ENCODE measurements at places on chromosomes 7 and 10. TPM values are rescaled to one million over a fixed set of nuclear protein-coding genes. Genes with fewer than 3 reads are reported as not detected.

UBE2D1 gene
- total RNA-seq = 12.1 TPM

LLCFC1 gene
- total RNA-seq = not detected

PDE6C gene
- total RNA-seq = not detected

SPDYE8 gene
- total RNA-seq = not detected

SPAM1 gene
- not detected for total RNA-seq

ANXA7 gene
- 101 TPM for total RNA-seq

DNA sequence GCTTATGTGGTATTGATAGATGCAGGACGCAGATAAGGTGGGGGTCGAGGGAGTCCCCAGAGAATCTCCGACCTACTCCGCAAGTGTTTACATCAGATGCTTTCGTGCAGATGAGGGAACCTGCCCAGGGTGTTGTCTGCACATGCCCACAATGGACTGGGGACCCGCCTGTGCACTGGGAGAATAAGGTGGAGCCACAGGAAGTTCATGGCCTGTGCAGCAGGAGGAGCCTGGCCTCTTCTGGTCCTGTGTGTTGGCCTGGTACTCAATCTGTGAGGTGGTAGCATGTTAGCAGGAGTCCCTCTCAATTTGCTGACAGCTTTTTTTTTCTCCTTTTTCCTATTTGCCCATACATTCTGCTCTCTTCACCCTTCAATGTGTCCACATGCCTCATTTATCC lies 54.1 kb upstream of the AKR1C1 start:
- no peak overlapping the region for H3K4me3 ChIP-seq
- peaks cover 1% of the 10 kb centered on the region for H3K27me3 ChIP-seq
- DNase-seq = no peak
- H3K27ac ChIP-seq = no peak overlapping the region
- H3K4me1 ChIP-seq = no peaks in the 10 kb centered on the region

DNA sequence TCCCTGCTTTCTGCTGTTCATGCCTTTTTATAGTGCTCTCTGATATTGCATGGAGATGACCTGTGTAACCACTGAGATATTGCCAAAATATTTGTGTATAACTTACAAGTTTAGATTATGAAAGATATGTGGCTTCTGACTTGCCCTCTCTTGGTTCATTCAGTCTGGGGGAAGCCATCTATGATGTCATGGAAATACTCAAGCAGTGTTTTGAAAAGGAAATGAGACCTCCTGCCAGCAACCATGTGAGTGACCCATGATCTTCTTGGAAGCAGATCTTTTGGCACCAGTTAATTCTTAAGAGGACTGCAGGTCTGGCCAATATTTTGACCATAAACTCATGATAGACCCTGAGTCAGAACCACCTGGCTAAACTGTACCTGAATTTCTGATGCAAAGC lies 183.0 kb downstream of the THSD7A start:
- DNase-seq = no peak
- no peaks in the 10 kb centered on the region for H3K27me3 ChIP-seq
- no peaks in the 10 kb centered on the region for H3K36me3 ChIP-seq
- H3K4me1 ChIP-seq = no peaks in the 10 kb centered on the region
- no peak overlapping the region for H3K27ac ChIP-seq
- no peak overlapping the region for H3K4me3 ChIP-seq

DNA sequence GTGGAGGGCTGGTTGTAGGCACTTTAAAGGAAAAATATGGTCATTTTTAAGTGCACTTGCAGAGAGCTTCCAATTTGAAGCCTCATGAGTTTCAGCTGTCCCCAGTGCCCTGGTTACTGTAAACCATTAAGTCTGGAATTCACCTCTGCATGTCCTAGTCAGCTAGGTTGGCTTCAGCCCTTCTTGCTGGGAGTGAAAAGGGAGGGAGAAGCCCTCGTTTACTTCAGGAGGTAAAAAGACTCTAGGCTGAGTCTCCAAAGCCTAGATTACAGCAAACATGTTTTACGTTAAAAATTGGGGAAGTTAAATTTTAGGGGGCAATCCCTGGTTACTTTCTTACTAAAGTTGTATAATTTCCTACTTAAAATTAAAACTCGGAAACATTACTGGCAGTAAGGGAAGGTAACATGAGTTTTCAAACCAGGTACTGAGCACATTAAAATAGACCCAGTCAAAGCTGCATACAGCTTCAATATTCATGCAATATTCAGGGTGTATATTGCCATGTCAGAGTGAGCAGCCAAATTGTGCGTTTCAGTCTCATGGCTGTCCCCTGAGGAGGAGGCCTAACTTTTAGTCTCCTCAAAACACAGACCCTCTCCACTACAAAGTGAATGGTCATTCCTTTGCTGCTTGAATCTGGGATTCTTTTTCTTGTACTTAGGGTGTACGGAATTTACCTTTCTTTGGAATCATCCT lies 156.7 kb downstream of the PRKG1 start:
- H3K36me3 ChIP-seq = no peaks in the 10 kb centered on the region
- no peak overlapping the region for H3K27ac ChIP-seq

DNA sequence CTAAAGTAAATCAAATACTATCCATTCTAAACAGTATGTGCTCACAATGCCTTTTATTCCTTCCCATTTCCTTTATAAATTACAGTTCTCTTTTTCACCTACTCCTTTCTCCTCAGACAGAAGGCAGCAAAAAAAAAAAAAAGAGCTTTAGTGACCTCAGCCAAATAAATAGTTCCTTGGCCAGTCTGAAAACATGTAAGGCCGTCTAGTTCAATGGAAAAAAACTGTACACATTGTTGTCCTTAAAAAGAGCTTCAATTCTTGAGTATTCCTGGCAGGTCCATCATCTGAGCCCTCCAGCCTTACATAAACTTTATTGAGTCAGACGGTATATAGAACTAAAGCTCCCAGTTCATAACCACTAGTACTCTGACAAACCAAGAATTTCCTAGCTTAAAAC lies 185.4 kb downstream of the CACNA2D1 start:
- no peak overlapping the region for H3K27ac ChIP-seq
- no peak overlapping the region for H3K4me3 ChIP-seq

DNA sequence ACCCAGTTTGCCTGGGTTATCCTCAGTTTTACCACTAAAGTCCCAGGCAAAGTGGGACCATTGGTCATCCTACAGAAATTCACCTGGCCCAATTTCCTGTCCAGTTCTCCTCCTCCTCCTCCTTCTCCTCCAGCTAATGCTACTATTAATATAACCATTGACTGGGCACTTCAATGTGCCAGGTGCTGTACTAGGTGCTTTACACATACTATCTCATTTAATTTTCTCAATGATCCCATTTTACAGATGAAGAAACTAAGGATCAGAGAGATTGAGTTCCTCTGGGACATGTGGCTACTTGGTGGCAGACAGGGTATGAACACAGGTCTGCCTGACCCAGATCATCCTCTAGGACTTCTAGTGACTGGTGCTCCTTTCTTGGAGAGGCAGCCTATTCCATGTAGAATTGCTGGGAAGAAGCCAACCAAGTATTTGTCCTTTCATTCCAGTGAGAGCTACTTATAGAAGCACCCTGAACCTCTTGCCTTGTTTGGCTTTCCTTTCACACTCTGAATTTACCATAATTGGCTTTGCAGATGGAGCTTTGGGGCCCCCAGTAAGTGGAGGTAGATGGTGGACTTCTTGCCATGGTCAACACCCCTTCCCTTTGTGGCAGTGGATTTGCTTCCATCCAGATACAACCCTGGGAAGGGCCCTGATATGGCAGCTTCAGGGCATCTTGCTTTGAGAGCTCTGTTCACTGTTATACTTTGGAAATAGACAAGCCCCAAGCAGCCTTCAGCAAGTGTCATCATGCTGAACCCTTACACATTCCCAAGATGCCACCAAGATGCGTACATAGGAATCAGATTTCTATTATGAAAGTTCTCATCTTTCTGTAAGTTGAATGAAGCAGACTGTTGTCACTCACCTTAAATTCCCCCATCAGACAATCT lies 78.7 kb downstream of the MYOF start:
- H3K36me3 ChIP-seq = no peaks in the 10 kb centered on the region
- H3K27me3 ChIP-seq = no peaks in the 10 kb centered on the region
- no peak for DNase-seq
- no peak overlapping the region for H3K27ac ChIP-seq
- H3K4me3 ChIP-seq = no peak overlapping the region

- no peaks in the 10 kb centered on the region for H3K36me3 ChIP-seq
- peaks cover 7% of the 10 kb centered on the region for H3K4me1 ChIP-seq
- H3K27me3 ChIP-seq = no peaks in the 10 kb centered on the region
- DNase-seq = no peak
- no peak overlapping the region for H3K27ac ChIP-seq
Measured at GRCh38 chr10:71687077-71687476, 32.5 kb downstream of the C10orf105 start.

DNA sequence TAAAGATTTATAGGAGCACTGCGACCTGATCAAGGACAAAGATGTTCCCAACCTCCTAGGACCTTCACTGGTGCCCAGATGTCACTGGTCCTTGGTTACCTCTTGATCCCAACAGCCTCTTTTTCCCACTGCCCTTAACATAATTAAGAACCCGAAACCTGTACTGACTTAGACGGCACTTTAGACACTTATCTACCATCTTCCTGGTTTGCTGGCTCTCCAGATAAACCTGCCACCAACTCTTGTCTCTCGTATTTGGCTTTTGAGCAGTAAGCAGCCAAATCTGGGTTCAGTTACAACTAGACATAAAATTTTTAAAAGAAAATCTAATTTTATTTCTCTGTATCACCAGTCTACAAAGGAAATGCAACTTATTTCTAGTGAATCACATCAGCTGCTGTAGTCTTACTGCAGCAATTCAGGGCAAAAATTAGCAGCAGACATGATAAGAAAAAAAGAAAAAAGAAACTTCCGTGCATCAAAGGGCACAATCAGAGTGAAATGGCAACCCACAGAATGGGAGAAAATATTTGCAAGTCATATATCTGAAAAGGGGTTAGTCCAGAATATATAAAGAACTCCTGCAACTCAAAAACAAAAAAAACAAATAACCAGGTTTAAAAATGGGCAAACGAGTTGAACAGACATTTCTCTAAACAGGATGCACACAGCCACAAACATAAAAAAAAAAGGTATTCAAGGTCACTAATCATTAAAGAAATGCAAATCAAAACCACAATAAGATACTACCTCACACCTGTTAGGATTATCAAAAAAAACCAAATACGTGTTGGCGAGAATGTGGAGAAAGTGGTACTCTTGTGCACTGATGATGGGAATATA lies 9.4 kb downstream of the ASB13 start:
- no peaks in the 10 kb centered on the region for H3K36me3 ChIP-seq
- H3K4me3 ChIP-seq = no peak overlapping the region
- no peak for DNase-seq

DNA sequence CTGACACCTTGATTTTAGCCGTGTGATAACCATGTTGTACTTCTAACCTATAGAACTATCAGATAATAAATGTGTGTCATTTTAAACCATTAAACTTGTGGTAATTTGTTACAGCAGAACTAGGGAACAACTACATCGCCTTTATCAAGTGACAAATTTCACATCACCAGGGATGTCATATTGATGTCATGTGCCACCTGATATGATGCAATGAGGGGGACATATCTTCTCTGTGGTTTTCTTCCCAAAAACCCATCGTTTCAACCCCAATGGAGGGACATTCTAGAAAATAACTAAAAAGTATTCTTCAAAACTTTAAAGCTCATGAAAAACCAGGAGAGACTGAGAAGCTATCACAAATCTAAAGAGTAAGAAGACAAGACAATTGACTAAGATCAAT lies 212.2 kb downstream of the ETV1 start:
- H3K4me3 ChIP-seq = no peak overlapping the region
- no peak for DNase-seq
- no peaks in the 10 kb centered on the region for H3K27me3 ChIP-seq
- no peaks in the 10 kb centered on the region for H3K4me1 ChIP-seq

- H3K27me3 ChIP-seq = peaks cover 6% of the 10 kb centered on the region
- no peaks in the 10 kb centered on the region for H3K4me1 ChIP-seq
- H3K4me3 ChIP-seq = no peak overlapping the region
Measured at GRCh38 chr10:100886963-100887362, 25.8 kb upstream of the SLF2 start.

- DNase-seq = no peak
- H3K27ac ChIP-seq = no peak overlapping the region
- no peaks in the 10 kb centered on the region for H3K36me3 ChIP-seq
- H3K27me3 ChIP-seq = peaks cover 4% of the 10 kb centered on the region
- no peak overlapping the region for H3K4me3 ChIP-seq
Measured at GRCh38 chr10:31278279-31278941, 40.6 kb upstream of the ZEB1 start.

GRCh38 chr10:48996-49395 lies at the start of gene TUBB8:
Gene TUBB8 (minus strand): TSS chr10:49296. CDS start chr10:49238, 58 bp downstream.
- H3K27me3 ChIP-seq = peaks cover 4% of the 10 kb centered on the region
- no peak within 1 kb of the TSS for H3K27ac ChIP-seq
- H3K36me3 ChIP-seq = no peaks in the 10 kb centered on the region
- no peak within 1 kb of the TSS for H3K4me3 ChIP-seq
- DNase-seq = no peak

GRCh38 chr10:45239642-45240041 lies 75.8 kb downstream of the OR13A1 start:
- no peak for DNase-seq
- peaks cover 16% of the 10 kb centered on the region for H3K4me1 ChIP-seq
- H3K4me3 ChIP-seq = no peak overlapping the region
- H3K27ac ChIP-seq = no peak overlapping the region
- H3K27me3 ChIP-seq = peaks cover 1% of the 10 kb centered on the region

DNA sequence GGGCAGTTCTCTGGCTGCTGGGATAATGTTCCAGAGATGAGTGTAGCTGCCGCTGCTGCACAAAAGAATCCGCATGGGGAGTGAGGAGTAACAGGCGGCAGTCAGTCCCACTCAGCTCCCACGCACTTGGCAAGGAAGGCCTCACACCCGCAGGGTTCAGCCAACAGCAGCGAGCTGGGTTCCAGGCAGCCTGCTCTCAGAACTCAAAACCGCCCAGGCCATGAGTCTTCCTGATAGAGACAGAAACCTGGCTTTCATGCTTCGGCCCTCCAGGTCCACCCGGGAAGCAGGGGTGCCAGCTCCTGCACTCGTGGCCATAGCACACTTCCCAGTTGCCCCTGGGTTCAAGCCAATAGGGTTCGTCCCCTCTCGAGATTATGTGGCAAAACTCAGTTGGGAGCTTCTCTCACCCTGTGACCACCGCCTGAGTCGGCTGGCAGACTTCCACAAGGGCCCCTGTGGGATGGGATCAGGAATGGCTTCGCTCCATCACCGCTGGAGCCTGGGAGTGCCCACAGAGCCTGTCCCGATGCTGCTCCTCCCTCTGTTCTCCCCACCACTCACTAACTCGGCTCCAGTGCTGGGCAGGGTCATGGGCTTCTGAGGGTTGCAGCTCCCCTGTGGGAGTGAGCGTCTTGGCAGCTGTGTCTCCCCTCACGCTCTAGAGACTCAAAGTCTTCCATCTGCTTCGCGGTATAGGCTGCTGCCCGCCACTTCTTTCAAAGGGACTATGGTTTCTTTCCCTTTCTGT lies 20.6 kb downstream of the CLRN3 start:
- H3K27me3 ChIP-seq = peaks cover 17% of the 10 kb centered on the region
- H3K4me1 ChIP-seq = no peaks in the 10 kb centered on the region
- H3K4me3 ChIP-seq = no peak overlapping the region
- H3K36me3 ChIP-seq = no peaks in the 10 kb centered on the region
- H3K27ac ChIP-seq = no peak overlapping the region

GRCh38 chr7:69433081-69433480 lies 165.2 kb upstream of the AUTS2 start:
- H3K4me3 ChIP-seq = no peak overlapping the region
- peaks cover 19% of the 10 kb centered on the region for H3K27me3 ChIP-seq
- H3K36me3 ChIP-seq = no peaks in the 10 kb centered on the region
- no peak overlapping the region for H3K27ac ChIP-seq
- no peak for DNase-seq

GRCh38 chr10:76031099-76031498 lies 599.7 kb downstream of the LRMDA start:
- DNase-seq = no peak
- H3K4me1 ChIP-seq = no peaks in the 10 kb centered on the region
- H3K4me3 ChIP-seq = no peak overlapping the region
- H3K36me3 ChIP-seq = no peaks in the 10 kb centered on the region
- H3K27me3 ChIP-seq = peaks cover 3% of the 10 kb centered on the region

Measured in activated CD8-positive, alpha-beta T cell treated with anti-CD3 and anti-CD28 coated beads for 36 hours (primary cell).